ENCODE measurements at places on chromosomes 3 and 15.
A peak's percentile ranks its signal among the peaks of the same experiment; 100 is the strongest.

DNA sequence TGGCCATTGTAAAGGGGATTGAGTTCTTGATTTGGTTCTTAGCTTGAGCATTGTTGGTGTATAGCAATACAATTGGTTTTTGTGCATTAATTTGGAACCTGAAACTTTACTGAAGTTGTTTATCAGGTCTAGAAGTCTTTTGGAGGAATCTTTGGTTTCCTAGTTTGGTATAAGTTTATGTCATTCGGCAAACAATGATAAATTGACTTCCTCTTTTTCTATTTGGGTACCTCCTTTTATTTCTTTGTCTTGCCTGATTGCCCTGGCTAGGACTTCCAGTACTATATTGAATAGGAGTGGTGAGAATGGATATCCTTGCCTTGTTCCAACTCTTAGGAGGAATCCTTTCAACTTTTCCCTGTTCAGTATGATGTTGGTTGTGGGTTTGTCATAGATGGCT, 32.1 kb downstream of the SPESP1 start:
- DNase-seq = peak; percentile 35

- DNase-seq = peak; percentile 80
Measured at GRCh38 chr3:17398959-17399551, 343.4 kb downstream of the TBC1D5 start.

- DNase-seq = no peak
Measured at GRCh38 chr3:159605101-159605500, 383.5 kb upstream of the IL12A start.

DNA sequence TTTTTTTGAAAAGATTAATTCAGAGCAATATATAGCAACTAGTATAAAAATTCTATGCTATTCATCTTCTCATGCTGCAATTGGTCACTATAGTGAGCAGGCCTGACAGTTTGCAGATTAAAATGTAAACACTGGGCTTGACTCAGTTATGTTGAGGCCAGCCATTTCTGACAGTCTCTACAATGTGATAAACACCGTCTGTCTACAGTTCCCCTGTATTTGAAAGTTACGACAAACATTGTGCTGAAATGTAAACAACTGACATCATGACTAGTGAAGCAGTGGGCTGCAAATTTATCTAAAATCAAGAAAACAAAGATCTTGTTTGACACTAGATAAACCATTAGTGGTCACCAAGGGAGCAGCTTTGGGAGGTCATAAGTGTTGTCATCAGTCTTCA, 197.4 kb downstream of the ISL2 start:
- DNase-seq = no peak

Data from MV-4-11 (cell line).